ENCODE measurements at places on chromosomes 6 and 20.
A peak's percentile ranks its signal among the peaks of the same experiment; 100 is the strongest.

DNA sequence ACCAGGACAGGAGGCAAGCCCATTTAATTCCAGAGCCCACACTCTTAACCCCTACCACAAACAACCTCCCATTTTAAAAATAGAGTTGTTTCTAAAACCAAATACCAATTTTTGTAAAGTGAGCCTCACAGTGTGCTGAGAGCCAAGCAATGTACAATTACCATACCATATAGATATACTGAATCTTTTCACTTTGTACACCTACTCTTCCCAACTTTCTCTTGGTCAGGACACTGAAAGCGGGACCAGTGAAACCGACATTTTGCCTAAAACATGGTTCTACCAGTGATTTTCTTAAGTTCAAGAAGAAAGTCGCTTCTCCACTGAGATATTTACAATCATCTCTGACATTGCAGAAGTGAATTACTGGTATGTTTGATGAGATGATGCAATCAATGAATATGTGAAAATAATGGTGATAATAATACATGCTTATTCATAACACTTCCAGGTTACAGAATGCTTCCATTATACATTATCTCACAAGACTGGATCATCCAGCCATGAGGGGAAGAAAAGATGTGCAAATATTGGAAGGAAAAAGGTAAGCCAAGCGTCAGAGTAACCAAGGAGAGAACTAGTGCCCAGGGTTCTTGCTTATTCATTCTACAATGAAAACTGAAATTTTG is 74.1 kb downstream of the HIVEP2 start:
- DNase-seq = no peak

DNA sequence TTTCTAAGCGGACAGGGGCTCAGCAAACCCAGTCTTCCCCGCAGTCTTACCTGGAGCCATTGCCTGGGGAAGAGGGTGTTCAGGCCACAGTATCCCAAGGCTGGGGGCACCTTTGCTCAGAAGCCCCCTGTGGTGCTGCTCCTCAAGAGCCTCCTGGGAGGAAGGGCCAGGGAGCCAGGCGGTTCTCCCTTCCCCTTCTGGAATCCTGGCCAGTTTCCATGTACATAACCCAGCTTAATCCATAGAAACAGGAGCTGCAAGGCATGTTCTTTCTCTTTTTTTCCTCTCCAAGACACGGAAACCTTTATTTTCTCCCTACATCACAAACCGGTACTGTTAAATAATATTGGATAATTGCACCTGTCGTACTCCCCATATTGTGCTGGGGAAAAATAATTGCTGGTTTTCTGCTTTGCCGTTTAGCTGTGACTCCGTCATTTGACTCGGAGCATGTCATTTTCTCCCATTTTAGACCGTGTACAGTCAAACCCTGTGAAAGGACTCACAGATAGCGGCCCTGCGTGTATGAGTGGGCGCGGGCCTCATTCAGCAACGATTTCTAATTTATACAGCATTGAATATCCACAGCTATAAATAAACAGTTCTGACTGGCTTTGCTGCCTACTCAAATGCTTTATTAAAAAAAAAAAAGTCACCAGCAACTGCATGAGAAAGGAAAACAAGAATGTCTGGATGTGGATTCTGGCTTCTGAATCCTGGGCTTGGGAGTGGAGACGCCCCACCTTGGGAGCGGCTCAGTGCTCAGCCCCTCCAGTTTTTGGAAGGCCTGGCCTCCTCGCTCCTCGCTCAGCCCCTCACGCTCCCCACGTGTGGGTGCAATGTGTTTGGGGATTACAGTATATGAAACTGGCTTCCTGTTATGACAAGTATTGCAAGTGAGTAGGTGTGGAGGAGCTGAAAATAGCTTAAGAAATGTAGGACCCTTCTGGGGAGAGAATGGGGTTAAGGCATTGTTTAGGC is 67.3 kb downstream of the ADTRP start:
- DNase-seq = peak; percentile 44

DNA sequence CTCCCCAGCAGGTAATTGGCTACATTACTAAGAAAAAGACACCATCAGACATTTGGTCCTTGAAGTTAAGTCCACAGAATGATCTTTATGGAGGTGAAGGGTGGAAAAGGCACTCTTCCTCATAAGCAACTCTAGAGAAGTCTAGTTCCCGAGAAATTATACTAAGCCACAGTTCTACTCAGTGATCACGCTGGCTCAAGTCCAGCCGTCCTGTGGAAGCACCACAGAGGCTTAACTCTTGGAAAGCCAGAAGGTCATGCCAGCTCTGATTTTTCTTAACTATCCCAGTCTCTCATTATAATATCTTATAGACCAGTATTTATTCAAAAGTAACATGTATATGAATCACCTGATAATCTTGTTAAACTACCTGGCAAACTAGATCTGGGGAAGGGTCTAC is 258.5 kb downstream of the EYA4 start:
- DNase-seq = no peak

GRCh38 chr6:7911345-7911725 is 747 bp upstream of the TXNDC5 start:
- no peak for DNase-seq

DNA sequence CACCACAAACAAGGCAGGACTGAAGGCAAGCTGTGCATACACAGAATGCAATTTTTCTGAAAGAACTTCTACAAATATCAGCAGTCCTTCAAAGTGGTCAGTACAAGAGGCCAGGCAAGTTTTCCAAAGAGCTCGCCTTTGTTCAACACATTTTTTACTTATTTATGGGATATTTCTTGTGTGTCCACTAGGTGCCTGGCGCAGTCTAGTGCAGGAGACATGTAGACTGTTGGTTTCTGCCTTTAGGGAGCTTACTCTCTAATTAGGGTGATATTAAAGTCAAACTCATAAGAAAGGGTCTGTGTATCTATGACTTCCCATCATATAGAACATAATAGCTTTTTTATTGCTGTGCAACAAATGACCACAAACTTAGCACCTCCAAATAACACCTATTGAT is 21.2 kb upstream of the VEGFA start:
- no peak for DNase-seq

DNA sequence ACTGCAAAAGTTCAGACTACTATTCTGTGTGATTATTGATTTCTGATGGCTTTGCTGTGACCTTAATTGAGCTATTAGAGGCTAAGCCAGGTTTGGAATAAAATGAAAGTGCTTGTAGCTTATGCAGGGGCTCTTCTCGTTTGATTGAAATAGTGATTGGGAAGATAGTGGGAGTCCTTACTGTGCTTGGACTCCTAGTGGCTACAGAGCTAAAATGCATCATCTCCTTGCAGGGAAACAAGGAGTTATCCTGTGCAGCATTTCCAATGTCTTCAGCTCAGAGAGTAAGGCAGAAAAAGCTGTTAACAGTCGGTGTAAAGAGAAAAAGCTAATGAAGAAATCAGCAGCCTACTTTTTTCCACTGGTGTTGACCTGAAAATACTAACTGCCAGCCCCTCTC is 173.5 kb downstream of the SLC35F1 start:
- DNase-seq = no peak

DNA sequence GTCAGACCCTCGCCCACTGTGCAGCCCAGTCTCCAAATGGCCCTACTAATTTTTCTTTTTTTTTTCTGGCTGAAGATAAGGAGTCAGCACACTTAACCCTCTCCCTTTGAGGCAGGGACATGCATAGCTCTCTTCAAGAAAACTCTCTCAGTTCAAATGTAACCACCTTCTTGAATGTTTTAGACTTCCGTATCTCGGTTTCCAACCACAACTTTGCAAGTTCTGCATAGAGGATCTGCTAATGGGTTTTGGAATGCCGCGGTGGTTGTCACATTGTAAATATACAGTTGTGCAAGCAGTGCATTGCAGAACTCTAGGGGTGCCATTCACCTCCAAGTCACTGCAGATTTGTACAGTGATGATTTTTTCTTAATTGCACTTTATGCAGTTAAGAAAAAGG is 59.4 kb upstream of the SLC35B3 start:
- no peak for DNase-seq

- DNase-seq = no peak
Observed at GRCh38 chr6:84135291-84135690, 92.2 kb downstream of the CEP162 start.

DNA sequence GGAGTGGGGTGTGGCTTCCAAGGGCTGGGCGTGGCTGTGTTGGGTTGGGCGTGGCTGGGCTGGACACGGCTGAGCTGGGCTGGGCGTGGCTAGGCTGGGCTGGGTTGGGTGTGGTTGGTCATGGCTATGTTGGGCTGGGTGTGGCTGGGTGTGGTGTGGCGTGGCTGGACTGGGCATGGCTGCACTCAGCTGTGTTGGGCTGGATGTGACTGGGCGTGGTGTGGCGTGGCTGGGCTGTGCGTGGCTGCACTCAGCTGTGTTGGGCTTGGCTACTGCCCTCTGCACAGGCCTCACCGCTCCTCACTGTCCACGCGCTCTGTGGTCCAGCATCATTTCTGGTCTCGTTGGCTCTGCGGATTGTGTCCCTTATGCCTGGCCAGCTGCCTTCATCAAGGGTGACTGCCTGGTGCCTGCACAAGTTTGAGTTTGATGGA is 43.5 kb upstream of the SLCO4A1 start:
- no peak for DNase-seq

All from activated T-cell treated with anti-CD3 and anti-CD28 coated beads for 4 hours (primary cell).